ENCODE measurements at places on chromosomes 3 and 15.
A peak's percentile ranks its signal among the peaks of the same experiment; 100 is the strongest.

DNA sequence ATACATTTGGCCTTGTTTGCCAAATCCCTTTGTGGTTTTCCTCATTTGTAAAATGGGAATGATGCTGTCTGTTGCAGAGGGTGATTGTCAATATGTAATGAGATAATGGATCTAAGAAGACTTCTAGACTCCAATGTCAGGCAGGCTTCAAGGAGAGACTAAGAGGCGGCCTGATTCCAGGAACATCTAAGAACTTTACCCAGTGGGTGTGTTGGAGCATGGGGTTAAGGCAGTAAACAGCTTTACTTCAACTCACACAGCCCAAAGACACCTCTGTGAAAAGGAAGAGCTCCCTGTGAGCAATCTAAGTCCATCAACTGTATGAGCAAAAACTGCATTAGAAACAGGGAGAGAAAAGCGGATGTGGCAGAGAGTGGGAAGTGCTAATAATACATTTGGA, 560.6 kb downstream of the PDCD6IP start:
- DNase-seq: no peak

DNA sequence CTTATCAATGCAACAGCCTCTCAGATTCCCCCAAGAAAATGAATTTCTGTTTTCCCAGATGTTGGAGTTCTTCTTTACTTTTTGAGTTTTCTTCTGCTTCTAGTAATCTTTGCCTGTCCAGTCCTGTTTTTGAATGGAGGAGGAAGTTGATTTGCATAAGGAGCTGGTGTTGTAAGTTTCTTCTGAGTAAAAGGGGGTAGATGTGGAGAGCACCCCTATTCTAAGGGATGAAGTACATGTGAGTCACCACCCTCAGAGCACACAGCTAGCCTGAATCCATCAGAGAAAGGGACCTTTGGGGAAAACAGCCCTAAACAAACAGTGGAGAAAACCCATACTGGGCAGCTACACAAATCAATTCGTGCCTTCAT, 34.5 kb downstream of the ACAA1 start:
- DNase-seq: no peak

DNA sequence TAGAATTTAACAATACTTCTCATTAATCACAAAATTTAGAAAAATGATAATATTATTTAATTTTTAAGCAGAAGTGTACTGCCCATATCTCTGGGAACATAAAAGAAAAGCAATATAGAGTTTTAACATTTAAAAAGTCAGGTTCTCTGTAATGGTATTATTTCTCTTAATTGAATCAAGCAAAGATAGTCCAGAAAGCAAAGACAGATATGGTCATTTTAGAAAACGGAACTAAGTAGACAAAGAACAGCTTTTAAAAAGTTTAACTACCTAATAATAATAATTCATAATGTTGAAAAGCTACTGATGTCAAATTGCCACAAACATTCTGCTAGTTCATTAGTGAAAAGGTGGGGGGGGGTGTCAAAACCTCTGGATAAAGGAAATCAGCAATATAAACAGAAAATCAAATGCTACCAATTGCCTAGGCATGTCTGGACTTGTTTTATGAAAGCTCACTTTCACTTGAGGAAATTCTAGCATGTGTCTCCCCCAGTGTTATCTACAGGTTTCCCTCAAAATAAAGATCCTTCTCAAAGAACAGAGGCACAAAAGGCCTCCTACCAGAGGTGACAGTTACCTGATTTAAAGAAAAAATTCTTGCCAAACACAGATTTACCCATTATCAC, 1.7 kb downstream of the ZMAT3 start:
- peak; percentile 81 for DNase-seq

- DNase-seq: no peak
Measured at GRCh38 chr3:178845420-178846118, 226.0 kb downstream of the ZMAT3 start.

DNA sequence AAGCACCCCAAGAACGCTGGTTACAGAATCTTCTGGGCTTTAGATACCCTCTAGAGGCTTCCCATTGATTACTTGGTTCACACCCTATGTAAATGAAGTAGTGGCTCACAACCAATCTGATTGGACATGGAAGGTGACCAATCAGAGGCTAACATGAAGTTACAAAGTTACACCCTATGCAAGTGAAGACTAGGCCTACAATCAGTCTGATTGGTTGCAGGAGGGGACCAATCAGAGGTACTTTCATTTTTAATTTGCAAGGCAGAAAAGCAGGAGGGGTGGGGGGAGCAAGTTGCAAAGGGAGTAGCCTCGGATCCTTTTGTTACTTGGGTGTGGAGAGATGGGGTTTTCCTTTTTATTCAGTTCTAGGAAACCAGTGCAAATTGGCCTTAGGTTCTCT, 11.1 kb upstream of the RTP2 start:
- peak; percentile 35 for DNase-seq

GRCh38 chr3:138747225-138747624, 87.5 kb downstream of the PIK3CB start:
- peak; percentile 25 for DNase-seq

GRCh38 chr15:65732698-65733097, 59.4 kb downstream of the DENND4A start:
- no peak for DNase-seq

- no peak for DNase-seq
Measured at GRCh38 chr3:128327606-128328031, 139.1 kb downstream of the DNAJB8 start.

GRCh38 chr3:177973241-177973840, 562.9 kb upstream of the KCNMB2 start:
- DNase-seq: no peak

GRCh38 chr15:57375827-57376695, at the start of gene CGNL1:
CGNL1 (plus strand) TSS chr15:57376505; CDS start chr15:57438000, 61,495 bp downstream.
- no peak for DNase-seq

- DNase-seq: no peak
Measured at GRCh38 chr3:69392415-69392814, 6.5 kb upstream of the FRMD4B start.

DNA sequence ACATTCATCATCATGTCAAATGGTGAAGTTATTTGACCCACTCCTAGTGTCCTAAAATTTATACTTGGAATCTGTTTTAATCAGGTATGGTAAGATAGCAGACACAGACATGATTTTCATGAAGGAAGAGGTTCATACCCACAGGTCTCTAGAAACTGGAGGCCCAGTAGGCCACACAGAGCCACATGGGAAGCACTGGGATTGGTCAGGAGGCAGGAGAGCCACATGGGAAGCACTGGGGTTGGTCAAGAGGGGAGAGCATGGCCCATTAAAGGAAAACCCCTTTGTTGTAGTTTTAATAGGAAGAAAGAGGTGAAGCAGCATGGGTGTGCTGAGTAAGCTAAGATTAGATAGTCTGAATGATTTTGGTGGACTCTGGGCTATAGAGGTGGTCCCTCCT, 356.9 kb downstream of the MFSD1 start:
- DNase-seq: no peak

GRCh38 chr3:33575311-33575710, 135.1 kb upstream of the UBP1 start:
- no peak for DNase-seq

- DNase-seq: no peak
Measured at GRCh38 chr15:39149636-39150150, 431.2 kb upstream of the THBS1 start.

DNA sequence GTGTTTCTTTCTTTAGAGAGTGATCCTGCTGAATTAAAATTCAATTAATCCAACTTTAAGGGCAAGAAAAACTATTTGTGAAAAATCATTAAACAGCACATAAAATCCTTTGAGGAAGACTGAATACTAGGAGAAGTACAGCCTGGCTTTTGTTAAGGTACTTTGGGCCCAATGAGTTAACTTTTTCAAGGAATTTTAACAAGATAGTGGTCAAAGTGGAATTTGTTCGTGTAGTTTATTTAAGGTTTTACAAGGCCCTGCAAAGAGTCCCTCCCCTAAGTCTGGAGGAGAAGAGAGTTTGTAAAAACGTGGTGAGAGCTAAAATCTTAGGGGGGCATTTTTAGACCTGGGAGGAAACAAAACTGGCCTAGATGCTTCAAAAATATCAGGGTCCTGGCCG, 26.0 kb upstream of the TRIM71 start:
- no peak for DNase-seq

- DNase-seq: no peak
Measured at GRCh38 chr3:12982619-12983101, 90.6 kb downstream of the IQSEC1 start.

DNA sequence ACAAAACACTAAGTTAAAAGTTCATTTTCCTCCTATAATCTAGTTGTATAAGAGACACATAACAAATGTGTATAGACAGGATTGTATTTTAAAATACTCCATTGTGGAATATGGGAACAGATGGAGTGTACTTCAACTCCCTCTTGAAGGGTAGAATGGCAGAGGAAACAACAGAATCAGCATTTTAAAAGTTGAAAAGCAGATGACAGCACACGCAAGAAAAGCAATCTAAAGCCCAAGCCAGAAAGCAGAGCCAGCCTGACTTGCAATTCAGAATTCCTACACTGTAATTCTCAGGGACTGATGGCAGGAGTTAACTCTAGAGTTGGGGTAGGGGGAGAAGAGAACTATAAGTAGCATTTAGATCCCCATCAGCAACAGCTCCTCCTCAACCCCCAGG, 22.8 kb downstream of the MORC1 start:
- no peak for DNase-seq

GRCh38 chr3:99895131-99895696, 77.6 kb downstream of the CMSS1 start:
- DNase-seq: peak; percentile 69

- DNase-seq: no peak
Measured at GRCh38 chr15:89662893-89663626, 7.8 kb upstream of the KIF7 start.

- DNase-seq: no peak
Measured at GRCh38 chr15:59400103-59400813, 27.6 kb upstream of the MYO1E start.

DNA sequence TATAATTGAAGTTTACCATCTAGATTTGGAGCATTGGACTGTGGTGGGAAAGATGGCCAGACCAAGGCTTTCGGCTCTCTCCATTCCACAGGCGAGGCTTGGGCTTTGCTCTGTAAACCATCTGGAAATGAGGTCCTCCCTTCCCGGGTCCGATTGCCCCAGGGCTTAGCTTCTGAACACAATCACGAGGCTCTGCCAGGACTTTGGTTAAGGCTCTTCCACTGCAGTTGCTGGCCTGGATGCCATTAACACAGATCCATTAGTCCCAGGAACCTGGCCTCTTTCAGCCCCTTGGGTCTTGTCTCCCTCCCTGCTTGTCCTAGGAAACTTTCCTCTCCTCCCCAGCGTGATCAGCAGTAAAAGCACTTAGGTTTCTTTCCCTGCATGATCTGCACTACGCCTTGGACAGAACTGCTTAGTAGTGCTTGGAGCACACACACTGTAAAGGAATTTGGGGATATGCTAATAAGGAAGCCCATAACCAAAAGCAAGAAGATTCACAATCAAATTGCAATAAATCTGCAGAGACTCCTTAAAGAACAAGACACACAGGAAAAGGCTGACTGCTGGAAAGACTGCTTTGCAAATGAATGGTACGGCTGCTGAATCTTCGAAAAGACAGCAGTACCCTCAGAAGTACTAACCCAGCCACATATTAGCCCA, 154.3 kb downstream of the ECT2 start:
- no peak for DNase-seq

GRCh38 chr15:70101459-70102113, 3.9 kb upstream of the TLE3 start:
- peak; percentile 98 for DNase-seq

GRCh38 chr3:20027136-20027535, 13.1 kb upstream of the KAT2B start:
- DNase-seq: no peak

GRCh38 chr15:63334821-63335220, 46.8 kb downstream of the CA12 start:
- no peak for DNase-seq

- no peak for DNase-seq
Measured at GRCh38 chr15:70217226-70218160, 119.8 kb upstream of the TLE3 start.

DNA sequence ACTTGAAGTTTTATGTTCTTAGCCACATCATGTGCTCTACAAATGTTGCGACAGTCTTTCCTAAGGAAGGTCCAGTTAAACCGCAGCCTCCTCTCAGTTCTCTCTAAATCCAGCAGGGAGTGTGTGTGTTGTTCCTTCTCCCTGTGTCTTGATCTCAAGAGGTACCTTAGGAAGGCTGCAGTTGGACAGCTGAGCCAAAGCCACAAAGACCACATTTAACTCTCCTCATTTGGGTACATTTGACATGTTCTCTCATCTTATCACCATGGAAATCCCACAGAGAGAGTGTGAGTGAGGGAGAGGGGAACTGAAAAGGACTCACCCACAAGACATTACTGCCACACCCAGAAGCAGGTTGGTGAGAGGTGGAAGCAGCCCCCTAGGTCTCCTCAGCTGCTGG, 79.5 kb downstream of the CD200R1L start:
- peak; percentile 77 for DNase-seq

GRCh38 chr15:67042551-67043142, 22.8 kb upstream of the SMAD3 start:
- DNase-seq: peak; percentile 70

GRCh38 chr15:40472171-40472727, 1.5 kb downstream of the CHST14 start:
- no peak for DNase-seq

DNA sequence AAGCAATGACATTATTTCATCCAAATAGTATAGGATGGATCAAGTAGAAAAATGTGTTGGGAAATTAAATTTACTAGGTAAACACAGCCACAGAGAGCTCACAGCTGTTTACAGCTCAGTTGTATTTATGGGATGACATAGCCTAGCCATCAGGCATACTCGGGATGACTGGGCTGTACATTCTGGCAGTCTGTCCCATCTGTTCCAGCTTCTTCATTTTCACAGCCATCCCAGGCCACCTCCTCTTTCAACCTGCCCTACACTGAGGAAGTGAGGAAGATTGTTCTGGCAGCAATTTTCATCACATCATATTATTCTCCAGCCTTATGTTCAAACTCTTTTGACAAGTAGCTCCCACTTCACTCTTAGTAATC, 98.4 kb upstream of the PFN2 start:
- DNase-seq: no peak
